Stimulated activated CD8-positive, alpha-beta memory T cell treated with anti-CD3 and anti-CD28 coated beads, Interleukin-7, amount 100 ng/mL, for 4 hours (primary cell): ENCODE measurements at places on chromosomes 4 and X.

- no peak for DNase-seq
Measured at GRCh38 chrX:68942104-68942503, 113.3 kb downstream of the EFNB1 start.

- DNase-seq = no peak
Measured at GRCh38 chrX:9335251-9335650, 129.6 kb upstream of the TBL1X start.

- no peak for DNase-seq
Measured at GRCh38 chr4:100130491-100130890, 59.8 kb downstream of the DDIT4L start.

- DNase-seq = no peak
Measured at GRCh38 chrX:8848911-8849310, 47.7 kb upstream of the FAM9A start.

- DNase-seq = no peak
Measured at GRCh38 chr4:26058537-26058936, 144.5 kb downstream of the SMIM20 start.

DNA sequence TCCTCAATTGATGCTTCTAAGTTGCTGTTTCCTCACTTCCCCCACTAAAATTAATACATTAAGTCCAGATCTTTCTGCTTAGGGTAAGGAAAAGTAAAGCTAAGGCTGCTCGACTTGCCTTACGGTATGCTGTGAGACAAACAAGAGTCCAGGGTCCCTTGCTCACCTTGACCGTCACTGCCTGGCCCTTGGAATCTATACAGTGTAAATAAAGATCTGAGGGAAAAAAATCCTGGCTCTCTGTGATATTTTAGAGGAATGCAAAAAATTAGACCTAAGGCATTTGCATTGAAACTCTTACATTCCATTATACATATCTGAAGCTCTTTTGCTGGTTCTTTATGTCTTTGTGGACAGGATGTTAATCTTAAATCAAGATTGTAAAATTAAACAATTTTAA lies 129.6 kb upstream of the HCCS start:
- no peak for DNase-seq
